ENCODE measurements at places on chromosomes 5 and 9. TPM values are rescaled to one million over a fixed set of nuclear protein-coding genes. Genes with fewer than 3 reads are reported as not detected.

Gene OTULINL
- 6.1 TPM for total RNA-seq

Gene GOLGA1
- 10.5 TPM for total RNA-seq

Gene POLR3G
- total RNA-seq = 16.0 TPM

Gene UGT3A2
- total RNA-seq = not detected

Gene ANKRD20A1
- 0.75 TPM for total RNA-seq

Gene TCERG1
- total RNA-seq = 55.9 TPM

Gene RFESD
- total RNA-seq = 3.3 TPM

Gene LCN15
- not detected for total RNA-seq

Gene GZMA
- total RNA-seq = not detected

Gene C9
- not detected for total RNA-seq

Gene SLC45A2
- total RNA-seq = not detected

Gene OR13C2
- not detected for total RNA-seq

Gene ZNF462
- 5.9 TPM for total RNA-seq

Gene SAXO1
- total RNA-seq = not detected

Gene BTNL9
- 0.87 TPM for total RNA-seq

Gene SEC24A
- total RNA-seq = 16.9 TPM

Gene CAMLG
- 28.3 TPM for total RNA-seq

Gene SPINK4
- not detected for total RNA-seq

Gene DOCK2
- total RNA-seq = 3.5 TPM

Gene PHF24
- 0.07 TPM for total RNA-seq

Gene ST8SIA4
- 0.74 TPM for total RNA-seq

Gene TMEM232
- total RNA-seq = 0.24 TPM

Gene LCN12
- total RNA-seq = 1.9 TPM

Gene DDX4
- not detected for total RNA-seq

Gene GFI1B
- 0.15 TPM for total RNA-seq

Gene CRHBP
- 0.14 TPM for total RNA-seq

Gene PCAT7
- total RNA-seq = 0.92 TPM

Gene DBH
- not detected for total RNA-seq

Gene NUTM2G
- total RNA-seq = not detected

Gene PCA3
- not detected for total RNA-seq

Gene SLC34A1
- total RNA-seq = not detected

Gene LRRC70
- 0.14 TPM for total RNA-seq

Gene SPINK6
- total RNA-seq = 0.53 TPM

All from A549 treated with DMSO at 1 μM for 4 hours (cell line).